Stimulated activated CD4-positive, alpha-beta T cell treated with anti-CD3 and anti-CD28 coated beads, Interleukin-2, amount 100 ng/mL, for 48 hours (primary cell): ENCODE measurements at places on chromosomes 16 and 17.

DNA sequence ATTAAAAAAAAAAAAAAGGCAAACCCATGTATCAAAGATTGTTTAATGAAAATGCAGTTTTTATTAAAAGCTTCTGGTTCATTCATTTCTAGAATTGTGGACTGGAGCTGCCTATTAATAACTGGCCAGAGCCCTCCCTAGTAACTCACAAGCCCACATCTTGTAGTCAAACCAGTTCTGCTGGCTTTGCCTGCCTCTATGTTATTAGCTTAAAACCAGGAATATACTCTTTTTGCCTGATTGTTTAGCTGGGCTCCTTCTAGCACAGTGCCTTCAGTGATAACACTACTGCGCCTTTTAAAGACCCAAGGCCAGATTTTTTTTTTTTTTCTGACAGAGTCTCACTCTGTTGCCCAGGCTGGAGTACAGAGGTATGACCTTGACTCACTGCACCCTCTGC lies 26.0 kb downstream of the TAC4 start:
- no peak for DNase-seq

- DNase-seq: no peak
Measured at GRCh38 chr16:50458667-50459495, 89.3 kb upstream of the NKD1 start.

- no peak for DNase-seq
Measured at GRCh38 chr16:48153774-48154173, 2.0 kb downstream of the ABCC12 start.

DNA sequence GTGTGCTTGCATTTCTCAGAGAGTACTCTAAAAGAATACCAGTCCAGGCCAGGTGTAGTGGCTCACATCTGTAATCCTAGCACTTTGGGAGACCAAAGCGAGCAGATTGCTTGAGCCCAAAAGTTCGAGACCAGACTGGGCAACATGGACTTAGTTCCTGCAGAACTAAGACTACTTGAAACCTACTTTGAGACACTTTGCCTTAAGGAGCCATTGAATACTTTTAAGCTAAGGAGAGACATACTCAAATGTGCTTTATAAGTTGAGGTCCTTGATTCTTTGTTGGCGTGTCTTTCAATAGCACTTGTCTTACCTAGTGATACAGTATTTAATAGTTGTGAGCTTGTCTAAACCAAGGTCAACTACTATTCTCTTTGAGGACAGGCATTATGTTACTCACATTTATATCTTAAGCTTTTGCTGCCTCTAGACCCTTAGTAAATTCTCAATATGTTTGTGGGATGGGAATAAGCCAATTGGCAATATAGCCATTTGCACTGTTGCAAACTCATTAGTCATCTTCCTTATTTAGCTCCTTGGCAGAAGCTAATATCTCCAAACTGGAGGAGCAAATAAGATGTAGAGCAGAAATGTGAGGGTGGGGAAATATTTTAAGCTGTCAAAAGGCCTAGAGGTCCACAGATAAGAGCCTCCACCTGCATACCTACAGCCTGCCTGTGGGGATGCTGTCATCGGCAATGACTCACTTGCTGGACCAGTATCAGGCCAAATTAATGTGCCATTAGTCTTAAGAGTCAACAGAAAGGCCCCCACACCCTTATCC lies 16.3 kb downstream of the SCPEP1 start:
- DNase-seq: no peak

- no peak for DNase-seq
Measured at GRCh38 chr17:77498791-77499698, 358.3 kb downstream of the SEC14L1 start.

DNA sequence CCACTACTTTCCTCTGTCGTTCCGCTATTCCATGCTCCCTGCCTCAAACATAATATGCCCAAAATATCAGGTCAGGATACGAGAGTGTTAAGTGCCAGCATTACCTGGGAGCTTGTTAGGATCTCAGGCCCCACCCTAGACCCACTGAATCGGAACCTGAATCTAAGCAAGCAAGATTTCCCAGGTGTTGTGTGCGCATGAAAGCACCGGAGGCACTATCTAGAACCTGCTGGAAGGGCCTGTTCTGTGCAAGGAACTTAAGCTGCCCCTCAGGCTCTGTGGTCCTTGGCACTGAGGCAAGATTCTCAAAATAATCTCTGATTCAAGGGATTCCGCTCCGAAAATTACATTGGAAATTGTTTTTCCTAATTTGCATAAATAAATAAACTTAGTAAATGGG lies 107.7 kb upstream of the NOL11 start:
- no peak for DNase-seq

DNA sequence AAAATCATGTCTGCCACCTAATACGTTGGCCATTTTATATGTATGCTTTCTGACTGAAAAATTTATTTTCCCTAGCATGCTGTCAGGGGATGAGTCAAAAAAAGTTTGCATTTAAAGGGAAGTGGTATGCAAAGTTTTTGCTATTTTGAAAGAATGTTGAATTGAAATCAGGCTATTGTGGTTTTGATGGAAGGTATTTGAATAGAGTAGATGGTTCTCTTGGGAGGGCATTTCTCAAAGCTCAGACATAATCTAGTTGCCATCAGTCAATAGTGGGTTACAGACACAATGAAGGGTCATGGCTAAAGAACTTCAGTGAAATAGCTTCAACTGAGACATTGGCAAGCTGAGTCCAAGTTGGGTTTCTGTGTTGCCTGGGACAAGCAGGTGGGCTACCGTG lies 102.4 kb downstream of the MAP2K6 start:
- no peak for DNase-seq

- no peak for DNase-seq
Measured at GRCh38 chr17:50551433-50551815, 4.5 kb downstream of the SPATA20 start.

GRCh38 chr17:81980707-81981343 lies 3.4 kb downstream of the ASPSCR1 start:
- no peak for DNase-seq

DNA sequence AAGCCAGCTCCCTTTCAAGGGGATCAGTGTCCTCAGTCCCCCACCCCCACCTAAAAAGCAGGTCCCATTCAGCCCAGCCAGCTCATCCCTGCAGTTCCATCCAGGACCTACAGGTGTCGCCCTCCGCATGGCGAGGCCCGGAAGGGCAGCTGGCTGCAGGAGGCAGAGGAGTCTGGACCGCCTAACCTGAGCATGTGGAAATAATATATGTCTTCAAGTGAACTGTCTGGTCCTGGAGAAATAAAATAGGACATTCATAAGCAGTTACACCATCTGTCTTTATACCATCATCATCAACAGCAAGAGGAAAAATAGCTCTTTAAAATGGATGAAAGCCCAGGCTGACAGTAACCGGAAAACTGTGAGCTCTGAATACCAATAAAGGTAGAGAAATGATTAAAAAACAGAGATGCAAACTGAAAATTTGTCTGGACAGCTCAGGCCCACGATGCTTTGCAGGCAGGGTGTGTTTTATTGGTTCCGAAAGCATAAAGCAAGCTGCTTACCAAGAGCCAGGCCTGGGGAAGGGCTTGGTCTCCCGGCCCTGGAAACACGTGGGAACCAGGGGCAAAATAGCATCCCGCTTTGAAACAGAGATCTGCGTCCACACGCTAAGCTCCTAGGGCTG lies 215.2 kb downstream of the ZFHX3 start:
- DNase-seq: peak; percentile 81

GRCh38 chr16:2031081-2031577 lies 4.4 kb downstream of the NHERF2 start:
- no peak for DNase-seq

DNA sequence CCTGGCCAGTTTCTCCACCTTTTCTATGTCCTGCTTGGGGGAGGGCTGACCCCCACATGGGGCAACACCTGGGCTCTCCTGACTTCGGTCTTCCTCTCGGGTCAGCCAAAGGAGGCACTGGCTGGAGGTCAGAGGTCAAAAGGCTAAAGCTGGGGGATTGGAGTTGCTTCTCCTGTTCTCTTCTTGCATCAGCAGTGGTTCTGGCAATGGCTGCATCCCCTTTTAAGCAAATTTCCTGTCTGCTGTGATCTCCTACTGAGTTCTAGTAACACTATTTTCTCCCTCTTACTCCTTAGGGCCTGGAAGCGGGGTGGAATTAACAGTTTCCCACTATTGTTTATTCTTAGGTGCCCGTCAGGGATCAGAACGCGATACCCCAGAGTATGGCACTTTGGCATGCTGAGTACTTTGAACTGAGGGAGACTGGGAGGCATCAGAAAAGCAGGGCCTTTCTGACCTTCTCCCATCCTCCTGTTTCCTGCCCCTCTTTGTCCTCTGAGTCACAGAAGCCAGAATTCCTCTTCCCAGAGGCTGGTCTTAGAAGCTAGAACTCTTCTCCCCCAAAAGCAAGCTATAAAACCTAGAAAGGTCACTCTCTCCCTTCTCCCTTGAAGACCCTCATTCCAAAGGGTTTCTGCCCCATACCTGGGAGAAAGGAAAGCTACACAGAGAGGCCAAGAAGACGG lies 268.2 kb downstream of the STX8 start:
- DNase-seq: no peak

DNA sequence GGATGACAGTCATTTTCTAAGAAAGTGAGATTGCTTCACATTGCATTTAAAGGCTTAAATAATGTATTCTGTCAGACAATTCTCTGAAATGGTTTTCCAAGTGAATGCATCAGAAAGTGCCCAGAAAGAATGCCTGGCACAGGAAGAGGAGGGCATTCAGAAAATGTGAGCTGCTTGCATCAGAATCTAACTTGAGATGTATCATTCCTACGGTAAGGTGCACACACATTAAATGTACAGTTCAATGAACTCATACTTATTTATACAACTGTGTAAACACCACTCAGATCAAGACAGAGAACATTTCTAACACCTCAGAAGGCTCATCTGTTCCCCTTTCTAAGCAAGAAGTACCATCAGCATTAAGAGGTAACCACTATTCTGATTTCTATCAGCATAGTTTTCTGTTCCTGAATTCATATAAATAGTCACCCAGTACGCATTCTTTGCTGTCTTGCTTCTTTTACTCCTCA lies 638.0 kb downstream of the MAF start:
- DNase-seq: no peak

DNA sequence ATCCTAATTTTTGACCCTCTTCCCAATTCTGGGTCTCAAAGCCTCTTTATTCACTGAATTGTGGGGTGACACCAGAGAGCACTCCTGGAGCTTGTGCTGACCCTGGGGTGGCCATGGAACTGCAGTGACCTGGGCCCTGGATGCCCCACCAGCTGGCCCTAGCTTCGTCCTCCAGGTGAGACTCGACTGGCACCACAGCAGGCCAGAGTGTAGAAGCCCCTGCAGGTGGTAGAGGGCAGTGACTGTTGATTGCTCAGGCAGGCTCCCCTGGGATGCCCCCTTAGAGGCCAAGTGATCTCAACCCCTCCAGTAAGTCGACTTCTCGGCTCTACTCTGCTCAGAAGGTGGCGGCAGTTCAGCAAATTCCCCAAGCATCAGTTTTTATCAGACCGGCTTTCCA lies 6.4 kb downstream of the FA2H start:
- no peak for DNase-seq

- no peak for DNase-seq
Measured at GRCh38 chr17:1554751-1555540, 7.6 kb downstream of the PITPNA start.

DNA sequence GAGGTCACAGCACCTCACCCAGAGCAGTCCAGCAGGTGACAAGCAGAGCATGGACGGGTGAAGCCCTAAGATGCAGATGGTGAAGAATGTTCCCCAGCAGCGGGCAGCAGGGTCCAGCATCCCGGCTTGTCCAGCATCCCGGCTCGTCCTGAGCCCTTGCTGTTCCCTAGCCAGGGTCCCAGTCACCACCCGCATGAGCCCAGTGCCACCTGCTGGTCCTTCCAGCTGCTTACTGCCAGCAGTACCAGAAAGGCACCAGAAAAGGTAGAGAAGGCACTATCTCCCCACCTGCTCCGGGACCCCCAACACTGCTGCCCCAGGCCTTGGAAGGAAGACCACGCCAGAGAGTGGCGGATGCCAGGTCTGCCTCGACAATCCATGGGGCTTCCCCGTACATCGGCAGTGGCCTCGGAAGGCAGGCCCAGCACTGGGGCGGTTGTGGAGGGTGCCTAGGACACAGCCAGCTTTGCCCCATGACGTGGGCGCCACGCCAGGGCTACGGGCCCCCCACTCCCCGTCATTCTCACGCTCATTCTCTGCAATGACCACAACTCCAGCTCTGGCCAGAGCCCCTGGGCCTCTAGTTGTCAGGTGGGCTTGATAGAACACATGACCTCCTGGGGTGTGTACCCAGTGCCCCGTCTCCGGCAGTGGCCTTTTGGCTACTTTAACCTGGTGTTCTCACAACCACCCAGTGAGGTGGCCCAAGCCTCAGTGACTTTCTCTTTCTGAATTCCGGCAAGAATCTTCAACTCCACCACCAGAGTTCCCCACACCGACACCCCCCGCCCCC lies 1.4 kb downstream of the CENPX start:
- DNase-seq: no peak

DNA sequence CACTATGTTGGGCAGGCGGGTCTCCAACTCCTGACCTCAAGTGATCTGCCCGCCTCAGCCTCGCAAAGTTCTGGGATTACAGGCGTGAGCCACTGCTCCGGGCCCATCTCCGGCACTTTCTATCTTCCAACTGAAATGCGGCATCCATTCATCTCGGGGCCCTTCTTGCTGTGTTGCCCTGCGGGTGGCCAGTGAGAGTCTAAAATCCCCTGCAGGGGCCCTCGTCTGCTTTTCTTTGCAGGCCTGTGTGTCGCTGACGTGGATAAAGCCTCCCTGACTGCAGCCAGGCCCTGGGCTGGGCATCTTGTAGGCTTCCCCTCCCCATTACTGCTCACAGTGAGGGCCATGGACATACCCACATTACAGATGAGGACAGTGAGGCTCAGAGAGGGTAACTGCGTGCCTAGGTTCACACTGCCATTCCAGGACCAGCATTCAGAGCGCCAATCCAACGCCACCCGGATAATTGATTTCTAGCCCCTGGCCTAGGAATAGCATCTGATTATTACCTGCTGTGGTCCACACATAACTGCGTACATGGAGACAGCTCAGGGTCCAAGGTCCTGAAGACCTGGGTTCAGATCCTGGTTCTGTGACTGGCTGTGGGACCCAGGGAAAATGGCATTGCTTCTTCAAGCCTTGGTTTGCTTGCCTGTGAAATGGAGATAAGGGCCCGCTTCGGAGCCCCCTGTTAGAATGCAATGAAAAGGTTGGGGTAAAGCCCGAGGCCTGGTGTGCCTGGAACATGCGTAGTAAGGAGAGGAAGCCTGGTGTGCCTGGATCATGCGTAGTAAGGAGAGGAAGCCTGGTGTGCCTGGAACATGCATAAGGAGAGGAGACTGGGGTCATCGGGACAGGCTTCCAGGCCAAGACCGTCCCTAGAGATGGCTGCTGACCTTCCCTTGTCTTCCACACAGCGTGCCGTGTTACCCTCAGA lies 25.0 kb downstream of the CRISPLD2 start:
- DNase-seq: no peak

DNA sequence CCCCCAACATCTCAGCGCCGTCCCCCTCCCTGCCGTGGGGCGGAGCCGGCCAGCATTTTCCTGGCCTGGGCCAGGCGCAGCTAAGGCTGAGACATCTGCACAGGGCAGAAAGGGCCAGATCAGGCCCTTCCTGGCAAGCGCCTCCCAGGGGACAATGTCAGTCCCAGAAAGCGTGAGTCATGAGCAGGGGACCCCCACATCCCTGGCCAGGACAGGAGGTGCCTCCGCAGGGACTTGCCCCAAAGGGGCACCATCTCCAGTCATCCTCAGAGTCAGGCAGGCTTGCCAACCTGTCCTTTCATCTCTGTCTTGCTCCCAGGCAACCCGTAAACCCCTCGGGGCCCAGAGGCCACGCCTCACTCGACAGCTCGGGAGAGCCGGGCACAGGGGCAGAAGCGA lies 43.2 kb downstream of the SOCS1 start:
- no peak for DNase-seq

- no peak for DNase-seq
Measured at GRCh38 chr17:15942207-15942833, 2.6 kb upstream of the ADORA2B start.
